ENCODE measurements at places on chromosomes 3 and 15. TPM values are rescaled to one million over a fixed set of nuclear protein-coding genes. Genes with fewer than 3 reads are reported as not detected.

GRCh38 chr3:112718516-112718915 is 77.6 kb upstream of the CCDC80 start:
- no peak for DNase-seq

GRCh38 chr3:196604548-196604947 is 34.9 kb upstream of the NRROS start:
- no peak for DNase-seq

GRCh38 chr3:66279168-66279567 is 58.4 kb downstream of the SLC25A26 start:
- DNase-seq = no peak

DNA sequence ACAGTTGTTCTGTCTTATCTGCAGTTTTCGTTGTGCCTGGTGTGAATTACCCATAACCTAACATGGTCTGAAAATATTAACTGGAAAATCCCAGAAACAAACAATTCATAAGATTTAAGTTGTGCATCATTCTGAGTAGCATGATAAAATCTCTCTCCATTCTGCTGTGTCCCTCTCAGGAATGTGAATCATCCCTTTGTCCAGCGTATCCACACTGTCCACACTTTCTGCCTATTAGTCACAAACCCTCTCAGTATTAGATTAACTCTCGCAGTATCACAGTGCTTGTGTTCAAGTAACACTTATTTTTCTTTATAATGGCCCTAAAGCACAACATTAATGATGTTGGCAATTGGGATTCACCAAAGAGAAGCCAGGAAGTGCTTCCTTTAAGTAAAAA is 203.2 kb downstream of the CGGBP1 start:
- no peak for DNase-seq

DNA sequence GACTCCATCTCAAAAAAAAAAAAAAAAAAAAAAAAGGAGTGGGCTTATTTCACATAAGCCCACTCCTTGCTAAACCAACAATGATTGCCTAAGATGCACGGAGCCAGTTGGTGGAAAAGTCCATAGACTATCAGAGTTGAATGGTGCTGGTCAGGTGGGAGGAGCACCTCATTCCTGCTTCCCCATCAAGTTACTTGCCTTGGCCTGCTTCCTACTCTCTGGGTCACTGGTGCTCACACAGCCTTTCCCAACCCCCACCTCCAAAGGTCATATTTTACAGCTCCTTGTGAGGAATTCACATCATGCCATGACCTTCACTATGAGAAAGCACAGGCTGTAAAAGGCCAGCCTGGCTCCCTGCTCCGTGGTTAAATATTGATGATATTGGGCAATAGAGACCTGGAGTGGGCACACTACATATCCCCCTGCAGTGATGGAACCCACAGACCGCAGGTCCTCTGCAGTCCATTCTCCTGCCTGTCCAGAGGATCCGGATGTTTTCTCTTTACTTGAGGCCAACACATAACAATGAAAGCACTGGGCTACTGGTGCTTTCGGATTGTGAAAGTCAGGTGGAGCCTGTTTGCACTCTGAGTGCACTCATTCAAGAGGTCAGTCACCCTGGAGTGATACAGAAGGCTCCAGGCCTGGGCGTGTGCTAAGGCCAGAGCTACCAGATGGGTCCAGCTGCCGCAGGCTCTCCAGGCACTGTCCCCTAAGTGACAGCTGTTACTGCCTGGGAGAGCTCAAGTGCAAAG is at the start of gene SLC51B:
SLC51B (plus strand) TSS at position 664 of the 758 bp plus-strand sequence. CDS start 4,618 bp downstream, outside the sequence.
- no peak for DNase-seq

GRCh38 chr3:52704611-52705437 is 767 bp downstream of the GLT8D1 start:
- DNase-seq = no peak

DNA sequence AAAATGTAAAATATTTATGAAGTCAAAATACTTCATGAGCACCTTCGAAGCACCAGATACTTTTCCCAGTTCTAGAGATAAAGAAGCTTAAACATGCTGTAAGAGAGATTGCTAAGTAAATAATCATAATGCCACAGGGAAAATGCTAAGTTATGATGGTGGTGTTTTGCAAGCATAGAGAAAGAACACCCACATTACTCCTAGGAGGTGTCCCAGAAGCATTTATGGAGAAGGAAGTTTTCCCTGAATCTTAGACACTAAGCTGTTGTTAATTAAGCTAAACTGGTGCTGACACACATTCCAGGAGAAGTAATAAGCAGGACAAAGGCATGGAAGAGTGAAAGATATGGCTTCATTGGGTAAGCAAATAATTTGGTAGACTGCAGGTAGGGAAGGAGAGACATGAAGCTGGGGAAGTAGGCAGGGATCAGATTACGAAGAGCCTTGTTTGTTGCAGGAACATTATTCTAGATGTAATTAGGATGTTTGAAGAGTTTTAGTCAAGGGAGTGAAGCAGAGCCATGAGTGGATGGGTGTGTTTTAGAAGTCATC is 40.4 kb upstream of the CHMP2B start:
- DNase-seq = no peak

DNA sequence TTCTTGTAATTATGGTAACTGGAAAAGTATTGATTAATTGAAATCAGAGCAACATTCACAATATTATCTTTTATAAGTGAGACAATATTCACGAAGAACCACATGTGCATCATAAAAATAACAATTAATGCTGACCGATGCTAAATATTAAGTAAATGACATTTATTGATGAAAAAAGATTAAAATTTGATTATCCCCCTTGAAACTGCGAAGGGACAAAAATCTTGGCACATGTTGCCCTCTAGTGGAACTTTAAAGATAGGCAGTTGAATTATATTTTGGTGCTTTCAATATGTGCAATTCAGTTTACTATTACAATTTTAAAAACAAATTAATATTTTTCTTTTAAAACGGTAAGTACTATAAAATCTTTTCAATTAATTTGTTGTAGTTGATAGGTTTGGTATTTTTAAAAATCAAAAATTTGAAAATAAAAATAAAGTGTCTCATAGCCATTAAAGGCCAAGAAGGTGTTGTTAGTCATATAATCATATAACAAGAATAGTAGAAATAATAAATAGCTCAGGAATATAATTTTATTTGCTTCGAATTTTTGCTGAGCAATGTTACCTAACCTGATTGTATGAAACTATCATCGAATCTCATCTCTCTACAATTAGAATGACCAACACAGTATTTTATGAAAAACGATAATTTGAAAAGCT is 270.2 kb downstream of the ROBO1 start:
- DNase-seq = no peak

Gene CCDC33
- not detected for total RNA-seq
